ENCODE measurements at places on chromosomes 16 and 17. TPM values are rescaled to one million over a fixed set of nuclear protein-coding genes. Genes with fewer than 3 reads are reported as not detected.

GUCY2D gene
- total RNA-seq, result 0.28 TPM

TBC1D3E gene
- total RNA-seq, result not detected

TGFB1I1 gene
- 5.2 TPM for total RNA-seq

ADAM11 gene
- total RNA-seq, result under 0.01 TPM

ATPAF2 gene
- total RNA-seq, result 9.9 TPM

SLFN14 gene
- not detected for total RNA-seq

RAB26 gene
- 0.28 TPM for total RNA-seq

HSD11B2 gene
- 4.6 TPM for total RNA-seq

CIBAR2 gene
- total RNA-seq, result not detected

MT1M gene
- total RNA-seq, result 0.34 TPM

MEOX1 gene
- not detected for total RNA-seq

ZNF785 gene
- total RNA-seq, result 4.1 TPM

RAB37 gene
- total RNA-seq, result 0.28 TPM

C16orf95 gene
- 2.1 TPM for total RNA-seq

RFWD3 gene
- total RNA-seq, result 20.9 TPM

SEPTIN1 gene
- total RNA-seq, result 0.07 TPM

HOXB5 gene
- under 0.01 TPM for total RNA-seq

ENPP7 gene
- total RNA-seq, result not detected

ARL5C gene
- total RNA-seq, result not detected

DPEP3 gene
- total RNA-seq, result not detected

AIPL1 gene
- total RNA-seq, result not detected

ARHGAP23 gene
- 74.5 TPM for total RNA-seq

All from nasal cavity respiratory epithelium epithelial cell of viscerocranial mucosa (primary cell).